H9 (cell line): ENCODE measurements at places on chromosomes 2 and 18. TPM values are rescaled to one million over a fixed set of nuclear protein-coding genes. Genes with fewer than 3 reads are reported as not detected.

DHRS9 gene
- not detected in 2 replicates for total RNA-seq

LYPD1 gene
- total RNA-seq = 10.6 and 11.2 TPM in 2 replicates

CD207 gene
- not detected in 2 replicates for total RNA-seq

NYAP2 gene
- not detected in 2 replicates for total RNA-seq

ABCB11 gene
- 0.04 TPM in 1 of 2 replicates, not detected in the other for total RNA-seq

DNA sequence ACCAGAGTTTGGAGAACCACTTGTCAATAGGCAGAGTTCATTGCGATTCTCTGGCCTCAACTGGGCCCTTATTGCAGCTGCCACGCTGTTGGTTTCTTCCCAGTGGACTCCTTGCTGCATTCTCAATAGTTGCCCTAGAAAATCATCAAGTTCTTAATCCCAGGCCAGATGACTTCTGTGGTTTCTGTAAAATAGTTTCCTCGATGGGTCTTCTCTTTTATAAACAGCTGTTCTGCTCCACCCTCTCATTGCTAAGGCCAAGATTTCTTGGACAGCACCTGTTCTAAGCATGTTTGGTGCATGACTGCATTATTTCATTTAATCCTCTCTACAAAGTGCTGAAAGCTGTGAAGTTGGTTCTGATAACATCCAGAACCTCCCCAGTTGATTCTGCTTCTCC, 131.0 kb downstream of the BCL2L11 start:
- no peak for DNase-seq

DNA sequence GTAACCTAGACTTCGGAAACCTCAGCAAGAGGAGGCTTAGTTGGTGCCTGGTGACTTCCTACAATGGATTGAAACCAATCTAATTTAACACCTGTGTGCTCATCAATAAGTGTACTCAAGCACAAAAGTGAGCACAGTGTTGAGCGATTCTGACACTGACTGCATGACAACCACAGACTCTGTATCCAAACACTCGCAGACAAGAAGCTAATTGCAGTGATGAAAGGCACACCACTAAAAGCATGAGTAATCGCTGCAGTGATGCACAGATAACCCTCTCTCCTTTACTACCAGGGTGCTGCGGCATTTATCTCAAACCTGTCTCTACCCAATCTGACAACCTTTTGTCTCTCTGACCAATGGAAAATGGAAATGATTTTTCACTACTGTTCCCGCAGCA, 168.1 kb downstream of the AFF3 start:
- no peak for DNase-seq

DNA sequence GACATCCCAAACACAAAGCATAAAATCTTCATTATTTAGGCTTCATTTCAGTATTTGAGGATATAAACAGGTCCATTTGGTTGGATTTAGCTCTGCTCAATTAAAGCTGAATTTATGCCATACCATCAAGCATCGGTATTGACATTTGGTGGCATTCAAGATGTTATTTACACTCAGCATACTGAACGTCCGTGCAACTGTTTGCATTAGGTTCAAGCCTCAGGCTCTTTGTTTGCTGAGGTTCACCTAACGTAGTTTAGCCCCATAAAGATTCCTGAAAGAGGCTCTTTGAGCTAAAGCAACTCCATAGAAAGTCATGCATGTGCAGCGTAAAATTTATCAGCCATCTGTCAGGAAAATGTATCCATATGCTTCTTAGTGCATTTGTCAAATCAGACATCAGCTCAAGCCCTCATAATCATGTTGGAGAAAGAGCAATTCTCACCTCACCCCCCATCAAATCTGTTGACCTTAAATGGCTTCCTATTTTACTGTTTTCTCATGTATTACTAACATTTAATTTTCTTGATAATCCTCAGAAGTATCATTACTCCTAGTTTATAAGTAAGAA, 366.9 kb downstream of the EPHA4 start:
- DNase-seq = no peak

DNA sequence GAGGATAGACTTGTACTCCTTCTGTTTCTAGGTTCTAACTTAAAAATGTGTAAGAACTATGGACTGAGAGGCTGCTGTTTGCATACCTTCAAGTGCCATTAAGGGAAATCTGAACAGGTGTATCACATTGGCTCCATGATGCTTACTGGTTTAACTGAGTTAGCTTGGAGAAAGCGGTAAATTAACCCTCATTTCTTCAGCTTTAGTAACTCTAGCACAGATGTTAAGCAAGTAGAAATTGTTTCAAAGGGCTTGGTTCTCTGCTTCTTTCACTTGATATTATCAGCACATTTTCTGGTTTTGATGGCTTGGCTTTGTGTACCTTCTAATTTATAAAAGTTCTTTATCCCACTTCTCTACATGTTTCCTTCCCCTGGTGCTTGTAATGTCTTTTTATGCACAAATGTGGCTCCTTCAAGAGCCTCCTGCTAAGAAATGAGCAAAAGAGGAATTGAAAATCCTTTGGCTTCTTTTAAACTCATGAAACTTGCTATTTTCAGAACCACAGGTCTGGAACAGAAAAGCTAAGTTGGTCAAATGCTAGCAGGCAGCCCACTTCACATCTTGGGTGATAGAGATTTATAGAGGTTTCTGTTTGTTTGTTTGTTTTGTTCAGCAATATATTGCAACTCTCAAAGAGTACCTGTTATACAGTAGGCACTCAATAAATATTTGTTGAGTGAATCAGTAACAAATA, 249.9 kb upstream of the THUMPD2 start:
- DNase-seq = no peak

DNA sequence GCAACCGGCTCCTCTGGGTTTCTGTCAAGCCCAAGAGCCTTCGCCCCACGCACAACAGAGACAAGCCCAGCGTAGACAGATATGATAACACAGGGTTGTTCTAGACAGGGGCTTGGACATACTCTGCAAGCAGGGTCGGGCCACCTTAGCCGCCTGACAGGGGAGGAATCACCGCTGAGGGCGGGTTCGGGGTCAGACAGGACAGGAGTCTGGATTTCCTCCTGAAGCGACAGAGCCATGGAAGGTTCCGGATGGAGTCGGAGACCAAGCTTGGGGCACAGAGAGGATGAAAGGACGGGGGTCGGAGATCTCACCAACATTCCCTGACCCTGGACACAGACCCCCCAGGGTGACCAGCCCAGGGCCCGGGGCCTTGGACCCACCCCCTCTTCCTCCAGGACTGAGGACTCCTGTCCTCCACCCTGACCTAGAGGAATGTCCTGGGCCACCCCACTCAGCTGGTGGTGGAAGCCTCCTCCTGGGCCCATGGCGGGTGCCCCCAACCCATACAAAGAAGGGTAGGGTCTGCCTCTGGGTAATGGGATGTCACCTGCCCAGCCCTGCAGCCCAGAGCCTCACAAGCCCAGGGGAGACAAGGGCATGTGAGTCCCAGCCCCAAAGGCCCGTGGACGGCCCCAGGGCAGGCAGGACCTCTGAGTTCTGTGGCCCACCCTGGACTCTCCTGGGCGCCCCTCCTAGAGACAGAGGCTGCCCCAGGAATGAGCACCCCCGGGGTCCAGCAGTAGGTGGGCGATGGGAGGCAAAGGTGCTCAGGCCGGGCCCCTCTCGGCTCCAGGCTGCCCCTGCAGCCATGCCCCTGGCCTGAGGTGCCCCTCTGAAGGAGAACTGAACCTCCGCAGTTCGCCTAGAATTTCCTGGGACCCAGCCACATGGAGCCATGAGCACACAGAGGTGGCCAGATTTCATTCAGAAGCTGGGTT, 44.1 kb upstream of the GPC1 start:
- DNase-seq = peak; percentile 14

DNA sequence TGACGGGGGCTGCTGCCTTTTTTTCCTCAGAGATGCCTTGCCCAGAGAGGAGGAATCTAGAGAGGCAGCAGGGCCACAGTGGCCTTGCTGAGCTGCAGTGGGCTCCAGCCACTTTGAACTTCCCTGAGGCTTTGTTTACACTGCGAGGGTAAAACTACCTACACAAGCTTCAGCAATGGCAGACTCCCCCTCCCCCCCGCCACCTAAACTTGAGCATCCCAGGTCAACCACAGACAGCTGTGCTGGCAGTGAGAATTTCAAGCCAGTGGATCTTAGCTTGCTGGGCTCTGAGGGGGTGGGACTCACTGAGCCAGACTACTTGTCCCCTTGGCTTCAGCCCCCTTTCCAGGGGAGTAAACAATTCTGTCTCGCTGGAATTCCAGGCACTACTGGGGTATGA, 11.8 kb downstream of the SYT4 start:
- DNase-seq = no peak

GRCh38 chr2:30225131-30225762, 6.1 kb upstream of the LBH start:
- DNase-seq = no peak

GRCh38 chr2:142557391-142557790, 320.1 kb upstream of the KYNU start:
- DNase-seq = no peak

- DNase-seq = no peak
These were observed 122.5 kb downstream of the TPGS2 start for GRCh38 chr18:36706134-36706881.

DNA sequence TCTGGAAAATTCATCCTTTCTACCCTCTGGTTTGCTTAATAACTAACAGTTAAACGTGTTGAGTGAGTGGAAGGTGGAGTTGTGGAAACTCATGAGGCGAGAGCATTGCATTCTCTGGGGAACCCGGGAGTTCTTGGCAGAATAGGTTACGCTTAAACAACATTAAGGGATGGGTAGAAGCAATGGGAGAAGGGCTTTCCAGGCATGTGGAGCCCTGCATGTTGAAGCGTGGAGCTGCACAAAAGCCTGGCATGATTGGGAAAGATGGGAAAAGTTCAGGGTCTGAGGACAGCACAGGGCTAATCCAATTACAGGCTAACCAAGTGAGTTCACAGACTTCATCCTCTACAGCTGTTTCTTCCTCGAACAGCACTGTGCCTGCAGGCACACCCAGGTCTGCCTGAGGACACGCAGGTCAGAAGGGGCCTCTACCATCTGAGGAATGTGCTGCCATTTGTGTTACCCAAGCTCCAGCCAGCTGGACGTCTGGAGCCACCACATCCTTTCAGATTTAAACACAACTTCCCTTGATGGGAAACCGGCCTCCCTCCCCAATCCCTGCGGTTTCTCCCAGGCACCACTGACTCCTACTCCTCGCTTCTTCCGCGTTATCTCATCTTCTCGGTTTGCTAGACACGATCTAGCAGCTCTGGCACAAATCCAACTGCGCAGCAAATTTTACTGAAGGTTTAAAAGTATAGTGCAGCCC, 164.2 kb downstream of the ANTXR1 start:
- DNase-seq = peak; percentile 70

DNA sequence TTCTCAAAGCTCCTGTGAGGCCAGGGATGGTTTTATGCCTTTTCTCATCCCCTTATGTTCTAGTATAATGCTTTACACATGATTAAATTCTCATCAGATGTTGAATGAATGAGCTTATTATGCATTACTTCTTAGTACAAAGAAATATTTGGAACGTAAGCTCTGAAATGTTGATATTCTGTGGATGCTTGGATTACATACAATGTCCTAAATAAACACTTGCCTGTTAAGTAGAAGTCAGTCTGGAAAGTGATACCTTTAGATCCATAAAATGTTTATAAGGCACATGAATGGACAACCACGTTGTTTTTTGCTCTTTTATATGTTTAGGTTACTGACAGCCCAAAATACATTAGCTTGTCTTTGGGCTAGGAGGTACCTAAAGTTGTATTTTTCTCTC, 248.6 kb downstream of the NEDD4L start:
- no peak for DNase-seq

DNA sequence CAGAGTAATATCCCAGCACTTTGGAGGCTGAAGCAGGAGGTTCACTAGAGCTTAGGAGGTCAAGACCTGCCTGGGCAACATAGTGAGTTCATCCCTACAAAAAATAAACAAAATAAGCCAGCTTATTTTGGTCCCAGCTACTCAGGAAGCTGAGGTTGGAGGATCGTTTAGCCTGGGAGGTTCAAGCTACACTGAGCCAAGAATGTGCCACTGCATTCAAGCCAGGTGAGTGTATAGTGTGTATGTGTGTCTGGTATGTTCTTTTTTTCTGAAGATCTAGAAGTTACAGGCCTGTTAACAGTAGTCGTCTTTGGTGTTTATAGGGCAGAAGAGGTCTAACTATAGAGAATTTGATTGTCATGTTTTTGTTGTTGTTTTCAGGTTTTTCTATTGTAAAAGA, 40.2 kb downstream of the ZC3H15 start:
- no peak for DNase-seq

DNA sequence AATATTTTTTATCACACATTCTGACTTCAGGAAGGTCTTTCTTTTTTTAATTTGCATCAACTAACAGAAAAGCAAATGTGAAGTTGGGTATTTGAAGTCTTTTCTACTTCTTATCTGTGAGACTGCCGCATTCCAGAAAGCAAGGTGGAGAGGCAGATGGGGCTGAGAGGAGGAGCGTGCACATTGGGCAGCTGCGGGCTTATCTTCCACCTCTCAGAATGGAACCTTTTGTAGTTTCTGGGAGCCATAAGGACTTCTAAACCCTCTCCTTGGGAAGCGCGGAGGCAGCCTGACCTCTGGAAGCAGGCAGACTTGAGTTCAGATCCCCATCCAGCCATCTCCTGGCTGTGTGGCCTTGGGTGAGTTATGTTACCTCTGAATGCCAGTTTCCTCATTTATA, 3.9 kb downstream of the MAPRE3 start:
- DNase-seq = no peak

DNA sequence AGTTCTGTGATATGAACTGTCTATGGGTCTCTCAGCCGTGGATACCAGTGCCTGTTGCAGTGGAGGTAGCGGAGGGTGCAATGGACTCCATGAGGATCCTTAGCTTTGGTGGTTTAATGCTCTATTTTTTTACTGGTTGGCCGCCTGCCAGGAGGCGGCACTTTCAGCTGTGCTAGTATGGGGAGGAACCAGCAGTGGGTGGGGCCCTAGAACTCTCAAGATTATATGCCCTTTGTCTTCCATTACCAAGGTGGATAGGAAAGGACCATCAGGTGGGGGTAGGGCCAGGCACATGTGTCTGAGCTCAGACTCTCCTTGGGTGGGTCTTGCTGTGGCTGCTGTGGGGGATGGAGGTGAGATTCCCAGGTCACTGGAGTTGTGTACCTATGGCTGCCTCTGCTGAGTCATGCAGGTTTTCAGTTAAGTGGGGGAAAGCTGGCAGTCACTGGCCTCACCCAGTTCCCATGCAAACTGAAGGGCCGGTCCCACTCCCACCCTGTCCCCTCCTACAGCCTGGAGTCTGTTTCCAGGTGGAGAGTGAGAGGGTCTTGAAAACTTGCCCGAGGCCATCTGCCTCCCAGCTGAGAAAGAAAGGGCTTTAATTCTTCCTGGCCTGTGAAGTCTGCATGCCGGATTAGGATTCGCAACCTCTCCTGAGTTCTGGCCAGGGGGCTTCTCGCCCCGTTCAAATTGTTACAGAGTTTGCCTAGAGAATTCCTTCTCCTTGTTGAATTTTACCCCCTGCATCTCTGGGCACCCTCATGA, 14.5 kb downstream of the KCNS3 start:
- peak; percentile 64 for DNase-seq

GRCh38 chr2:71505086-71505769, 51.9 kb downstream of the DYSF start:
- no peak for DNase-seq

GRCh38 chr2:215755641-215756345, 257.6 kb downstream of the MREG start:
- no peak for DNase-seq

DNA sequence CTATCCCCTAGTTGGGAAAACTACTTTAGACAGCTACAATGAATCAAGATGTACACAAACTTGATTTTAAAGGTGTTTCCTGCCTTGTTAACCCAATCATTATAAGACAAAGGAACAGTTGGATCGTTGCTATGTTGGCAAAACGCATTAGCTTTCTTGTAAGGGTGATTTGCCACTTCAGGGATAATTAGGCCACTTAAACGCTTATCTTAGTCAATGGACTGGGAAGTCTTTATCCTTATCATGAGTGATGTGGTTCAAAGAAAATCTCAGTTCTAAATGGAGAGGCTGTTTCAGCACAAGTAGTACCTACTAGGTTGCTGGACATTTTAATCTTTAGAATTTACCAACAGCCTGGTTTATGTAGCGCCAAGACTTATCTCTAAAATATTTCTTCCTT, 406.1 kb upstream of the MEX3C start:
- DNase-seq = no peak
